ENCODE measurements at places on chromosomes 7 and 10.

GRCh38 chr10:71719042-71719441, 536 bp downstream of the C10orf105 start:
- DNase-seq: peak; percentile 62

- no peak for DNase-seq
Observed at GRCh38 chr7:134707663-134708378, 61.2 kb downstream of the BPGM start.

GRCh38 chr10:19659920-19660655, 156.1 kb upstream of the PLXDC2 start:
- no peak for DNase-seq

GRCh38 chr10:116490028-116490662, 55.6 kb upstream of the PNLIP start:
- DNase-seq: no peak

DNA sequence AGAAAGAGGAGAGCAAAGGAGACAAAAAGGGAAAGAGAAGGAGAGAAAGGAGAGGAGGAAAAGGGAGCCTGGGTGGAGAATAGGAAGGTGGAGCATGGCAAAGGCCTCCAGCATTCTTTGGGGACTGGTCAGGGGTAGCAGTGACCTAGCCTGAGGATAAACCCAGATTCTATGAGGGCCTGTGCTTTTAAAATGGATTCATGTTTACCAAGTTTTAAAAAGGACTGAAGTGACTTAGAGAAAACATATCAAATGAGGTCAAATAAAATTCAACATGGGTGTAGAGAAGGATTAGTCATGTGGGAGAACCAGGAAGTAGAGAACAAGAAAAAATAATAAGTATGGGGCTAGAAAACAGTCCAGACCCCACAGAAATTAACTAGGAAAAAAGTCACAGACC, 20.7 kb downstream of the CREB3L2 start:
- DNase-seq: no peak

GRCh38 chr10:24674892-24675632, 48.6 kb downstream of the ARHGAP21 start:
- DNase-seq: no peak

- peak; percentile 27 for DNase-seq
Observed at GRCh38 chr10:63671317-63671937, 150.2 kb downstream of the REEP3 start.

- no peak for DNase-seq
Observed at GRCh38 chr7:146375170-146375569, 258.6 kb downstream of the CNTNAP2 start.

DNA sequence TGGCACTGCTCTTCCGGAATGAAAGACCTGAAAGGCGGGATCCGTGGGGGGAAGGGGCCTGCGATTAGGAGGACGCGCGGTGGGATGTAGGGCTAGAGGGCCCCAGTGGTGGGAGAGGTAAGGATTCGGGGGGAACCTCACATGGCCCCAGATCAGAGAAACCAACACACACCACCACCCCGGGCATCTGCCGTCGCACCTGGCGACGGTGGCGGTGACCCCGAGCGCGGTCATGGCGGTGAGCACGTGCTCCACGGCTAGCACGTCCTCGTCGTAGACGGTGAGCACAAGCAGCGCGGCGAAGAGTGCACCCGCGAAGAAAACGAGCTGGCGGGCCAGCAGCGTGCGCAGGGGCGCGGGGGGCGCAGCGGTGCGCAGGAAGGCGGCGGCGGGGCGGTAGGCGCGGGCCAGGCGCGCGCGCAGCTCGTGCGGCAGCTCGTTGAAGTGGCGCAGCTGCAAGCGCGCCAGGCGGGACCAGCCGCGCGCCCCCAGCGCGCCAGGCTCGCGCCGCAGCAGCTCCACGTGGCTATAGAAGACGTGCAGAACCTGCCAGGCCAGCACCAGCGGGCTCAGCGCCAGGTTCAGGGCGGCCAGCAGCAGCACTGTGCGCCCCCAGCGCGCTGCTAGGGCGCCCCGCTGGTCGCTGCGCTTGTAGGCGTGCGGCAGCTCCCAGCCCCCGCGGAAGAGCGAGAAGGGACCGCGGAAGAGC, 5.7 kb downstream of the ATG9B start:
- no peak for DNase-seq

Data from midbrain (tissue), 1 donor.